ENCODE measurements at places on chromosomes 7 and 10. TPM values are rescaled to one million over a fixed set of nuclear protein-coding genes. Genes with fewer than 3 reads are reported as not detected.

GRCh38 chr7:71220210-71220695 lies 88.3 kb downstream of the GALNT17 start:
- no peaks in the 10 kb centered on the region for H3K4me1 ChIP-seq
- peak overlapping the region; percentile 80 for H3K27ac ChIP-seq
- no peaks in the 10 kb centered on the region for H3K36me3 ChIP-seq
- H3K27me3 ChIP-seq: no peaks in the 10 kb centered on the region

Gene VPS37D
- 1.3 TPM for total RNA-seq

- H3K4me3 ChIP-seq: no peak overlapping the region
- no peaks in the 10 kb centered on the region for H3K27me3 ChIP-seq
- DNase-seq: no peak
- no peak overlapping the region for H3K27ac ChIP-seq
Measured at GRCh38 chr10:34969171-34969570, 121.0 kb downstream of the CUL2 start.

Gene IDI2
- total RNA-seq: not detected

GRCh38 chr10:130146042-130146441 lies 9.9 kb downstream of the GLRX3 start:
- DNase-seq: no peak
- no peaks in the 10 kb centered on the region for H3K36me3 ChIP-seq
- no peak overlapping the region for H3K27ac ChIP-seq
- H3K27me3 ChIP-seq: no peaks in the 10 kb centered on the region

- H3K27ac ChIP-seq: no peak overlapping the region
- H3K36me3 ChIP-seq: no peaks in the 10 kb centered on the region
- no peaks in the 10 kb centered on the region for H3K4me1 ChIP-seq
- H3K4me3 ChIP-seq: no peak overlapping the region
- H3K27me3 ChIP-seq: no peaks in the 10 kb centered on the region
Measured at GRCh38 chr7:93414574-93414973, 159.9 kb downstream of the CALCR start.

GRCh38 chr7:32890010-32890792 lies 1.4 kb downstream of the KBTBD2 start:
- H3K27ac ChIP-seq: peak overlapping the region; percentile 100
- H3K4me3 ChIP-seq: peak overlapping the region; percentile 88

DNA sequence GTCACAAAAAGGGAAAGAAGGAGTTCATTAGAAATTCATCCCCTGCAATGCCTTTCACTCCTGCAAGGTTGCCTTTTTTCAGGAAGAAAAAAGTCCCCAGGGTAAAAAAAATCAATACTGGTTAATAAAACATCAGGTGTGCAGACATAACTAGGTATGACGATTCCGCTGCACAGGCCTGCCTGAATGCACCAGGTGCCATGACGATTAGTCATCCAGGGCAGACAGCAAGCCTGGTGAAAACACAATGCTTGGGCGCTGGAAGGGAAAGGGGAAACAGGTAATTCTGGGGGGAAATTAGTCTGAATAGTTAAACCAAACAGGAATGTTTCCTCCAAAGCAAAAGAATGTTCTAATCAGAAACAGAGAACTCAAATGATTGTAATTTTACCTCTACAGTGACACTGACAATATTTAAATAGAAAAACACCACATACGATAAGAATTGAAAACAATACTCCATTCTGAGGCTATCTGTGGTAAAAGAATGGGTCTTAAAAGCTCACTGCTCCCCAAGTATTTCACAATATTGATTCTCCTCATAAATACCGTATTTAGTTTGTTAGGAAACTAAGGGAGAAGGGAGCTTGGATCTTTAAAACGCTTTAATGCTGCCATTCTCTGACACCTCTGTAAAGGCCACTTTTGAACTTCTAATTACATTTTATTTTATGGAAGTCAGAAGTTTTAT lies 45.2 kb downstream of the VPS41 start:
- H3K27me3 ChIP-seq: no peaks in the 10 kb centered on the region
- no peak overlapping the region for H3K27ac ChIP-seq
- DNase-seq: no peak
- H3K36me3 ChIP-seq: peaks cover 51% of the 10 kb centered on the region
- H3K4me1 ChIP-seq: no peaks in the 10 kb centered on the region
- no peak overlapping the region for H3K4me3 ChIP-seq

Gene NACAD
- total RNA-seq: 1.9 TPM

Gene PRR15
- 0.53 TPM for total RNA-seq

Gene EBF3
- 0.42 TPM for total RNA-seq

GRCh38 chr7:36507475-36508440 lies 118.1 kb downstream of the ANLN start:
- H3K27ac ChIP-seq: peak overlapping the region; percentile 19
- H3K27me3 ChIP-seq: no peaks in the 10 kb centered on the region
- no peak for DNase-seq
- no peak overlapping the region for H3K4me3 ChIP-seq

Gene ARL4A
- total RNA-seq: 102 TPM

Gene LIPN
- not detected for total RNA-seq

DNA sequence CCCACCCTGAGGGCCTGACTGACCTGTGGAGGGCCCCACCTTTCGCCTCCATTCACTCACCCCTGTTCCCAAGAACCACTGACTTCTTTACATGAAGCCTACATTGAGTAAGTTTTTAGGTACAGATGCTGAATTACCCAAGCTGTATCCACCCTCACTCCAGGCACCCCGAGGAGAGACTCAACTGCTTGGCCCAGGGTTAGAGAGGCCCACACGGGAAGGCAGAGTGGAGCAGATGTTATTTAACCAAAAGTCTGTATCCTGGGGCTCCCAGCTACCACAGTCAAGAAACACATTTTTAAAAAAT lies 213.1 kb upstream of the FRMD4A start:
- no peak for DNase-seq
- H3K36me3 ChIP-seq: no peaks in the 10 kb centered on the region
- H3K4me1 ChIP-seq: peaks cover 5% of the 10 kb centered on the region
- H3K27me3 ChIP-seq: no peaks in the 10 kb centered on the region
- H3K27ac ChIP-seq: no peak overlapping the region

Gene SPDYE1
- not detected for total RNA-seq
